Renal cortex interstitium (tissue), 15 donors: ENCODE measurements at places on chromosomes 1 and 21. TPM values are rescaled to one million over a fixed set of nuclear protein-coding genes. Genes with fewer than 3 reads are reported as not detected.

- no peak for DNase-seq
Observed at GRCh38 chr1:223466151-223466550, 72.9 kb downstream of the CCDC185 start.

The CELA3B gene
- polyA plus RNA-seq = 0.29 TPM

- DNase-seq = no peak
Observed at GRCh38 chr1:212771341-212771740, 20.2 kb downstream of the NSL1 start.

- no peak for DNase-seq
Observed at GRCh38 chr1:100953960-100954730, 58.3 kb downstream of the SLC30A7 start.

DNA sequence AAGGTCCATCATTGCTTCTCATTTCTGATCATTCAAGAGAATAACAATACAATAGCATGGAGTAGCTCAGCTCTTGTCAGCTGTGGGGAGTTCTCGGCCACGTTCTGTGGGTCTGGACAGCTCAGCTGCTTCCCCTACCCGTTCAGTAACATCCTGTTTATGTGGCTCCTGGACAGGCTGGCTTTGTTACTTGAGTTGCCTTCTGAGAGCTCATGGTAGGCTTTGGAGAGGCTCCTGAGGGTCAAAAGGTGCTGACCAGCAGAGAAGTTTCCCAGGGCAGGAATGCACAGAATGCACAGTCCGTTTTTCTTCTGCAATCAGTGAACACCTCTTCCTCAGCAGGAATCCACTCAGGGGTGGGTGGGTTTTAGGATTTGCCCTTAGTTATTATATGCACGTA lies 36.0 kb downstream of the KAZN start:
- DNase-seq = no peak

The PROK1 gene
- polyA plus RNA-seq = not detected

DNA sequence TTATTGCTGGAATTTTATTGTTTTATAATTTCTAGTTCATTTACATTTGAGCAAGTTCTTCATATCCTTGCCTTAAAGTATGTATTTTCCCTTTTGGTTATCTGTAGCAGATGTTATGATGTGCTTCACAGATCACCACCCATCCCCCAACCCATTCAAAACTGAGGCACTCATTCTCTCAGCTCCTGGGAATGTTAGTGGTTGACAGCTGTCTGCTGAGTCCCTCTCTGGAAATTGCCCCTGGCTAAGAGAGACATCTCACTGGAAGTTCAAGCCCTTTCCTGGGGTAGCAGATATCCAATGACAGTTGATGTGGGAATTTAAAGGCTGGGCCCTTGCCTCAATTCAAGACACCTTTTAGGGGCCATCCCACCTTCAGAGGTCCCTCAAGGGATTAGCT lies 4.3 kb upstream of the DPYD start:
- no peak for DNase-seq

- no peak for DNase-seq
Observed at GRCh38 chr1:28115267-28115666, 26.9 kb upstream of the EYA3 start.

GRCh38 chr1:1981142-1981500 lies 22.5 kb downstream of the CFAP74 start:
- no peak for DNase-seq

GRCh38 chr1:211986628-211987254 lies 48.6 kb downstream of the INTS7 start:
- no peak for DNase-seq

The TNN gene
- 3.3 TPM for polyA plus RNA-seq
